NCI-H2171 treated with DMSO at 0.1 percent for 48 hours (cell line): ENCODE measurements at places on chromosomes 6 and 20.

DNA sequence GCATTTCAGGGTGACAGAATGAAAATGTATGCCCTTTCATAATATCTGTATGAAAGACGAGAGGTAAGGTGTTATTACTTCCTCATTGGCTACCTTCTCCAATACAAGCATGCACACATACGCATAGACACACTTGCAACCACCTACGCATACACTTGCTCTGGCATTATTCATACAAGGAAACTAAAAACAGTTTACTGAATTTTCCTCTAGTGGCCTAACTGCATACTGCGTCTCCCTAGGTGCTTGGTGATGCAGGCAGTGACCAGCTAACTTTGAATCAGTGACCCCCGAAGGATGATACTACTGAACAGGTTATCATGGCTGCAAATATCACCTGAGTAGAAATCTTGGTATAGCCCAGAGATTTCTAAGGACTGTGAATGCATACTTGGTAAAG, 593.1 kb downstream of the PKHD1 start:
- no peak for DNase-seq

GRCh38 chr6:5946181-5946580, 60.5 kb downstream of the NRN1 start:
- no peak for DNase-seq

DNA sequence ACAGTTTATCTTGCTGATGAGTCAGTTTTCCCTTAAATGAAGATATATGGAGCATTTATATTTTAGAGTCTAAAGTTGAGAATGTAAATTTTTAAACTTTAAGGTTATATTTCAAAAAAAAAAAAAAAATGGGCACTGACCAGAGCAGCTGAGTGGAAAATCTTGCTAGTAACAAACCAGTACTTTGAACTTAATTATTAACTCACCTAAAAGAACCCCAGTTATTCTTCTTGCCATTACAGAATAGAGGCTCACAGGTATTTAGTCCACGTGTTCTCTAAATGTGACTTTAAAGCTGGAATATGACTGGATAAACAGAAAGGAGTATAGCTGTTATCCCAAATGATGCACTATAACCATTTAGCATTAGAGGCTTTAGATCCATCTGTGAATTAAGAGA, 178.4 kb downstream of the COL9A1 start:
- no peak for DNase-seq

GRCh38 chr6:22917344-22917743, 348.0 kb downstream of the HDGFL1 start:
- DNase-seq, result no peak

DNA sequence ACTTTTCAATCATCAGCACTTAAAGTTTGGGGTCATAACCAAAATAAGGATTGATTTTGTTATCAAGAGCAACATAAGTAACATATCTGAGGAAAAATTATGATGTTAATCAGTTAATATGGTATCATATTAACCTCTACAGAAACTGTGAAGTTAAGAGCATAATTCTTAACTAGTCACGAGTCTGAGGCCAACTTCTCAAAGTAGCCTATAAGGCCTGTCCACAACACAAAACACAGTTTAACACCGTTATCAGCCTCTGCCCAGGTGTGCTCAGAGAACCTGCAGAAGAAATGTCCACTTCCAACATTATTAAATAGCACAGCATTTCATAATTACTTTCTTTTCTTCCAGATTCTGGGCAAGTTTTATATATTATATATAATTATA, 1.1 kb downstream of the STX7 start:
- DNase-seq, result no peak

DNA sequence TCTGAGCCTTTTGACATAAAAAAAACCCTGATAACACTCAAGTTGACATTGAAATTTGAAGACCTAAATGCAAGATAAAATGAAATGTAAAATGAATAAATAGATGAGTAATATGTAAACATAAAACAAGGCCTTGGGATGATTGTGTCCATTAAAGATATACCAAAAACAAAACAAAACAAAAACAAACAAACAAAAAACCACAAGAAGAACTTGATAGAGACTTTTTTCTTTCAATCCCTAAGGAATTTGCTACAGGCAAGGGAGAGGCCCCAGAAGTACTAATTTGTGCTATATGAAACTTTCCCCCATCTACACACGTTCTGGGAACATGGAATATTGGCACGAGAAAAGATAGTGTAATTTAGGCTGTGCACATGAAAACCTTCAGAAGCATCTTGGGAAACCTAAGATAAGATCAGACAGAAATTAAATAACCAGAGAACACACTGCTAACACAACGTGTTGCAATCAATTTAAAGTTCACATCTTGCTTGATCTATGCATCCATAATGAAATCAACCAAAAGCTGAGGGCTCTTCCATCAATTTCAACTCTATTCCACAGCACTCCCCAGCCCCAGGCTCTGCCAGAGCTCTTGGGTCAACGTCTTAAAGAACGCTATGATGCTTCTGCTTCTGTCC, 201.1 kb upstream of the RREB1 start:
- peak; percentile 34 for DNase-seq

DNA sequence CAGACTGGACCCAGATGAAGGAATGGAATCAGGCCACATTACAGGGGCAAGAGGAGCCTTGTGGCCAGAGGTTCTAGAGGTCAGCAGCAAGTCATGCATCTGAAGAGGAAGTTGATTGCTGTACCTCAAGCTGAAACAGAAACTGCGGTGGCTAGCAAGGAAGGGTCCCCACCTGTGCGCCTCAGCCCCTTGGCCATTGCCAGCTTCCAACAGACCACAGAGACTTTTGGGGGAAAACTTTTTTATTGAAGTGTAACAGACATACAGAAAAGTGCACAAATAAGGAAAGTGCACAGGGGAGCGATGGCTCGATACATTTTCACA, 26.8 kb upstream of the SLC9A8 start:
- DNase-seq, result no peak
